ENCODE measurements at places on chromosomes 7 and 10. TPM values are rescaled to one million over a fixed set of nuclear protein-coding genes. Genes with fewer than 3 reads are reported as not detected.

GRCh38 chr7:156450473-156450872 lies 190.1 kb upstream of the RNF32 start:
- H3K27ac ChIP-seq = no peak overlapping the region
- no peak for DNase-seq
- no peaks in the 10 kb centered on the region for H3K4me1 ChIP-seq
- no peaks in the 10 kb centered on the region for H3K27me3 ChIP-seq
- no peaks in the 10 kb centered on the region for H3K36me3 ChIP-seq
- no peak overlapping the region for H3K4me3 ChIP-seq

DNA sequence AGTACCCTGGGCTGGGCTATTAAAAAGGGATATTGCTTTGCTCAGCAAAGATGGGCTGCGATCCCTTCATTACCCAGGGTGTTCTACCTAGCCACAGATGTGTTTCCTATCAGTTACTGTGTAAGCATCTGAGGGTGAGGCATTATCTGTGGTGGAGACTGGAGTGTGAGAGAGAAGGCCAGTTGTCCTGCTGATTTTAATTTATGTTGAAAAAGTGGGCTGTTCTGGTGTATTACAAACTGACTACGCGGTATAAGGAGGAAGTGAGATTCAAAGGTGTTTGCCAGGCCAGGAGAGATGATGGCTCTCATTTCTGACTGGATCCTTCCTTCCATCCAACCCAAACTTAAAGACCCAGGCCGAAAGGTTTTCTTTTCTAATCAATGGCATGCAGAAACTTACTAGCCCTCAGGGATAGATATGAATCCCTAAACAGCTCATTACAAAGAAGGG lies 7.6 kb downstream of the TCF7L2 start:
- H3K4me3 ChIP-seq = no peak overlapping the region
- DNase-seq = no peak
- peaks cover 74% of the 10 kb centered on the region for H3K4me1 ChIP-seq
- no peaks in the 10 kb centered on the region for H3K36me3 ChIP-seq

DNA sequence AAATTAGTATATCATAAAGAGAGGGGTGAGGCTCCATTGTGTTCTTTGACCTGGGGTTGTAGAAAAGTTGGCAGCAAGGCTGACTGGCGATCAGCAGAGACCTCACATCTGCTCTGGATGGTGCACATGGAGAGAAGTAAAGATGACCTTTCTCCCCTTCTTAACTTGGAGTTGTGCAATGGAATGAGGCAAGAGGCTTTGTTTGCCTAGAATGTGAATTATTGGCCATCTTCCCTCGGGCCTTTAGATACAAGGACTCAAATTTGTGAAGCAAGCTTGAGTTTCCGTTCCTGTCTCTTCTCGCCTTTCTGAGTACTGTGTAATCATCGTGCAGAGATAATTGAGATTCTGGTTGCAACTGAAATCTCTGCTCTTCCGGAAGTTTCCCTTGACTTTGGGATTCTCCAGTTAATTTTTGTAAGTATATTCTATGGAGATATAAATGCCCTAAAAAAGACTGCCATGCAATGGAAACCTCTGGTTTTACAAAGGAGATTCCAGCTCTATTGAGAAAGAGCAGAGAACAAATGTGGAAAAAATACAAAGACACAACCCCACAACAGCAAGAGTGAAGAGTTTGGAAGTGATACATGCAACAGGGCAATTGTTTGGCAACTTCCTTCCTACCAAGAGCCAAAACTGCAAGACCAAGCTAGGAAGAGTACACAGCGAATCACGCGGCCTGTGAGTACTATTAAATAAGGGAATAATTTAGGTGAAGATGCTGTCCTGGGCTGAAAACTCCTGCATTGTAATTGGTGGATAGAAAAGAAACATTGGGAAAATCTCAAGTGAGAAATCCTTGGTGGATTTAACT lies 542.3 kb upstream of the NRP1 start:
- H3K4me1 ChIP-seq = no peaks in the 10 kb centered on the region
- H3K27ac ChIP-seq = no peak overlapping the region
- H3K27me3 ChIP-seq = no peaks in the 10 kb centered on the region
- H3K36me3 ChIP-seq = no peaks in the 10 kb centered on the region

GRCh38 chr7:723541-723940 lies 3.0 kb upstream of the DNAAF5 start:
- no peak overlapping the region for H3K27ac ChIP-seq
- no peaks in the 10 kb centered on the region for H3K27me3 ChIP-seq
- peaks cover 6% of the 10 kb centered on the region for H3K4me1 ChIP-seq
- no peak overlapping the region for H3K4me3 ChIP-seq
- no peaks in the 10 kb centered on the region for H3K36me3 ChIP-seq

- H3K27me3 ChIP-seq = no peaks in the 10 kb centered on the region
- H3K4me3 ChIP-seq = peak overlapping the region; percentile 90
- peak; percentile 8 for DNase-seq
- H3K36me3 ChIP-seq = no peaks in the 10 kb centered on the region
- peak overlapping the region; percentile 94 for H3K27ac ChIP-seq
- H3K4me1 ChIP-seq = peaks cover 6% of the 10 kb centered on the region
These were observed 1.5 kb downstream of the KLHL7 start for GRCh38 chr7:23106823-23107663.

DNA sequence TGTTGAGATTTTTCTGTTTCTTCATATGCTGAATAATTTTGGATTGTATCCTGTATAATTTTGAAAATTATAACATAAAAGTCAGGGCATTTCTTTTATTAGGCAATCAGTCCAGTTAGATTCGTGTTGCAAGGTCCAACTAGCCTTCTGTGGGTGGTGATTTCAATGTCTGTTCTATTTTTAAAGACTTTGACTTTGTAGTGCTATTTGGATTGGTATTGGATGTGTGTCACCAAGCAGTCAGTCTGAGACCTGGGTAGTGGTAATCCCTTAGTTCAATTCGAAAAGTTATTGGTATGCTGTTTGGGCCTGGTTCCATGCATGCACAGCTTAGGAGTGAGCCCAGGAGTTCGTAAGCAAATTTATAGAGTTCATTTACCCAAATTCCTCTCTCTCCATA lies 82.2 kb downstream of the EPDR1 start:
- no peaks in the 10 kb centered on the region for H3K27me3 ChIP-seq
- DNase-seq = no peak
- H3K4me3 ChIP-seq = no peak overlapping the region
- peaks cover 18% of the 10 kb centered on the region for H3K4me1 ChIP-seq

DNA sequence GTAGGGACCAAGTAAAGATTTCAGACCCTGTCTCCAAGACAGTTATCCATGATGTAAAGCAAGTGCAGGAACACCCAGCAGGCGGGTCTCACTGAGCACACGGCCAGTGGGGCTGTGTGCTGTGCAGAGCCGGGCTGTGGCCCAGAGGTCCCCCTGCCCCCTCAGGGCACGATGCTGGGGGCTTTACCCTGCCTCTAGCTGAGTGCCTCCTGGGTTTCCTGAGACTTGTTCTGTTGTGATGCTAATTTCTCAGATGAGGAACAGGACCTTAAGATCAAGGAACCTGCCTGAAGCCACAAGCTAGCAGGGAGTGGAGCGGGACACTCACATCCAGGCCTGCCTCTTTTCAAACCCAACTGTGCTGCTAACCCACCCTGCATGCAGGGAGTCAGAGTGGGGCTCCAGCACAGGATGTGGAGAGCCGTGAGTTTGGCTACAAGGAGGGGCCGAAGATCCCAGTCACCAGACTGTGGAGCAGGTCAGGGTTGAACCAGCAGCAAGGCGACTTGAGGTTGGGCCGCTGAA lies 76.1 kb upstream of the LYZL2 start:
- H3K27me3 ChIP-seq = no peaks in the 10 kb centered on the region
- H3K4me1 ChIP-seq = no peaks in the 10 kb centered on the region
- DNase-seq = no peak
- no peaks in the 10 kb centered on the region for H3K36me3 ChIP-seq

DNA sequence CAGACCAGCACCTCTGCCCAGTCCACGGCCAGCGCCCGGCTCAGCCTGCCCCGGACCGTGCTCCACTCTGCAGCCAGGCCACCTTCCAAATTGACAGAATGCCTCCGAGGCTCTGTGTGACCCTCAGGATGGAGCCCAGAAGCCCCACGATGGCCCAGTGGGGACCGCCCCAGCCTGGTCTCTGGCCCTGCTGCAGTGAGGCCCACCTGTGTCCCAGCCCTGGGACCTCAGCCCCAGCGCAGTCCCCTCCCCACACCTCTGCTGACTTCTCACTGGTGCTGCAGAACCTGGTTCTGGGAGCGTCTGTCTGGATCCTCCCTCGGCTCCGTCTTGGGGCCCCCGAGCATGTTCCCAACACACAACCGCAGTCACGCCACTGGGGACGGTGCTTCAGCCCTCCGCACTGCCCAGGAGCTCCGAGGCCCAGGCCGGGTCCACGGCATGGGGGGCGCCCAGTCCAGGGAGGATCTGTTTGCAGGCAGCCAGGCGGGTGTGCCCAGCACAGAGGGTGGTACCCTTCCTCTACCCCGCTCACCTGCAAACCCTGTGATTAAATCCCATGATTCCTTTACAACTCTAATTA lies 248.1 kb downstream of the ELFN1 start:
- no peak for DNase-seq
- H3K4me1 ChIP-seq = peaks cover 13% of the 10 kb centered on the region
- no peaks in the 10 kb centered on the region for H3K36me3 ChIP-seq
- H3K27ac ChIP-seq = no peak overlapping the region
- no peak overlapping the region for H3K4me3 ChIP-seq

GRCh38 chr10:86614853-86615252 lies 39.5 kb upstream of the OPN4 start:
- H3K27me3 ChIP-seq = no peaks in the 10 kb centered on the region
- no peak overlapping the region for H3K27ac ChIP-seq
- no peaks in the 10 kb centered on the region for H3K4me1 ChIP-seq
- no peak overlapping the region for H3K4me3 ChIP-seq
- no peak for DNase-seq

DNA sequence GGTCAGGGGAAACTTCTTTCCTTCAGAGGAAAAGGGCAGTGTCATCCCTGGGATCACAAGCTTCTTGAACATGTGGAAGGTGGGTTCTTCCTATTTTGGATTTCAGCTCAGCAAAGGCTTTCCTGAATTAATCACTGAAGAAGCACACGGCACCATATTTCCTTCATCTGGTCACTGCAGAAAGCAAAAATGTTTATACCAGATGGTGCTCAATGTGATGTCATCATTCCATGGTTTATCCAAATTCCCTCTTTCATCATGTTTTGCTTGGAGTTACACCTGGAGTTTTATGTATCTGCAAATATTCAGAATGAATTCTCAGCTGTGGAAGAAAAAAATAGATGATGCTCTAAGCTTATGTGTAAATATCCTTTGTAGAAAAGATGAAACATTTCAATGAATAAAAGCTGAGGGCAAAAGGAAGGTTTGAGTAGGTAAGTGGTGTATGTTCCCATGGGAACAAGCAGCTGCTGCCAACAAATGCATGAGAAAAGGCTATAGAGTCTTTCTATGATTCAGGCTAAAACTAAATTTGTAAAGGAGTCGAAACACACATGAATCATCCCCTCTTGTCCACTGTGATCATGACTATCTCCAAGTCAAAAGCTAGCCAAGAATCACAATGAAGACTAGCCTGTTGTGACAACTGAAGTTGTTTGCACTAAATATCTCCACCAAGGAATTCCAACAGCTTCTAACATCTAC lies 26.9 kb upstream of the BPGM start:
- H3K36me3 ChIP-seq = no peaks in the 10 kb centered on the region
- peaks cover 15% of the 10 kb centered on the region for H3K27me3 ChIP-seq
- no peak overlapping the region for H3K27ac ChIP-seq
- H3K4me1 ChIP-seq = no peaks in the 10 kb centered on the region

GRCh38 chr10:31103112-31103511 lies 71.4 kb upstream of the ZNF438 start:
- H3K27me3 ChIP-seq = no peaks in the 10 kb centered on the region
- H3K27ac ChIP-seq = no peak overlapping the region
- H3K4me1 ChIP-seq = no peaks in the 10 kb centered on the region
- no peaks in the 10 kb centered on the region for H3K36me3 ChIP-seq
- no peak overlapping the region for H3K4me3 ChIP-seq

SORCS3 gene
- total RNA-seq = 12.2 TPM

CFAP58 gene
- 1.9 TPM for total RNA-seq

TRPV5 gene
- total RNA-seq = not detected

CDC123 gene
- 77.6 TPM for total RNA-seq
